ENCODE measurements at places on chromosomes 2 and 18. TPM values are rescaled to one million over a fixed set of nuclear protein-coding genes. Genes with fewer than 3 reads are reported as not detected.

CCDC68 gene
- 3.7 TPM for total RNA-seq

ACADL gene
- 0.73 TPM for total RNA-seq

OR6B2 gene
- total RNA-seq = not detected

GPR75 gene
- 0.86 TPM for total RNA-seq

CBLN2 gene
- total RNA-seq = not detected

CELF4 gene
- total RNA-seq = 0.19 TPM

NPPC gene
- total RNA-seq = 7.7 TPM

DPP4 gene
- 3.8 TPM for total RNA-seq

TYMS gene
- 2.7 TPM for total RNA-seq

HOXD1 gene
- not detected for total RNA-seq

MAP2 gene
- 2.8 TPM for total RNA-seq

CYP1B1 gene
- total RNA-seq = 17.1 TPM

M1AP gene
- total RNA-seq = not detected

TWIST2 gene
- 1.9 TPM for total RNA-seq

XDH gene
- 0.13 TPM for total RNA-seq

MYCN gene
- total RNA-seq = 0.24 TPM

NCKAP5 gene
- total RNA-seq = 7.9 TPM

RBKS gene
- total RNA-seq = 4.2 TPM

- no peak for DNase-seq
Measured at GRCh38 chr2:73253901-73254300, 19.8 kb downstream of the CCT7 start.

DNA sequence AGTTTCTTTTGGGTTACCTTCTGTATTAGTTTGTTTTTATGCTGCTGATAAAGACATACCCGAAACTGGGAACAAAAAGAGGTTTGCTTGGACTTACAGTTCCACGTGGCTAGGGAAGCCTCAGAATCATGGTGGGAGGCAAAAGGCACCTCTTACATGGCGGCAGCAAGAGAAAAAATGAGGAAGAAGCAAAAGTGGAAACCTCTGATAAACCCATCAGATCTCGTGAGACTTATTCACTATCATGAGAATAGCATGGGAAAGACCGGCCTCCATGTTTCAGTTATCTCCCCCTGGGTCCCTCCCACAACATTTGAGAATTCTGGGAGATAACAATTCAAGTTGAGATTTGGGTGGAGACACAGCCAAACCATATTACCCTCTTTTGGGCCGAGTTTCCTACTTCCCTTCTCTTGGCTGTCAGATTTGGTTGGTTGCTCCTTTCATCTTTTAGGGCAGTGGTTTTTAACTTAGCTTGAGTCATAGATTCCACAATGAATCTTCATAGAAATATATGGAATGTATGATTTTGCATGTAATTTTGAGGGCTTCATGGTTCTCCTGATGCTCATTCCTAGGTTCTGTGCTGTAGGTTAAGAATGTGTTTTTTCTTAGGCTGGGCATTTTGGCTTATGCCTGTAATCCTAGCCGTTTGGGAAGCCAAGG, 44.2 kb downstream of the CEP192 start:
- no peak for DNase-seq

GRCh38 chr2:96095116-96095636, 21.2 kb downstream of the ADRA2B start:
- no peak for DNase-seq

DNA sequence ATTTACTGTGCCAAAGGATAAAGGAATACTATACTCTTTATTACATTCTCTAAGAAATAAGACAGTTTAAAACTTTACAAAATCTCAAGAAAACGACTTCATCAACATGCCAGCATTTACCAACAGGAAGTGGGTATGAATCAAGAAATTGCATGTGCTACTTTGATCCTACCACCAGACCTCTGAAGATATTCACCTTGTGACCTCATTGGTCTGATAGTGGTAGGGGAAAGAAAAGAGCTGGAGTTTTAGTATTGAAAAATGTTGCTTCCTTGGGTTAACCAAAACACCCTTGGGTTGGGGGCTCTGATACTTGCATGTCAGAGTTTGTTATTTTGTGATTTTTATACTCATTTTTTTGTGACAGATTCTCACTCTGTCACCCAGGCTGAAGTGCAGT, 84.1 kb upstream of the LPIN2 start:
- no peak for DNase-seq

DNA sequence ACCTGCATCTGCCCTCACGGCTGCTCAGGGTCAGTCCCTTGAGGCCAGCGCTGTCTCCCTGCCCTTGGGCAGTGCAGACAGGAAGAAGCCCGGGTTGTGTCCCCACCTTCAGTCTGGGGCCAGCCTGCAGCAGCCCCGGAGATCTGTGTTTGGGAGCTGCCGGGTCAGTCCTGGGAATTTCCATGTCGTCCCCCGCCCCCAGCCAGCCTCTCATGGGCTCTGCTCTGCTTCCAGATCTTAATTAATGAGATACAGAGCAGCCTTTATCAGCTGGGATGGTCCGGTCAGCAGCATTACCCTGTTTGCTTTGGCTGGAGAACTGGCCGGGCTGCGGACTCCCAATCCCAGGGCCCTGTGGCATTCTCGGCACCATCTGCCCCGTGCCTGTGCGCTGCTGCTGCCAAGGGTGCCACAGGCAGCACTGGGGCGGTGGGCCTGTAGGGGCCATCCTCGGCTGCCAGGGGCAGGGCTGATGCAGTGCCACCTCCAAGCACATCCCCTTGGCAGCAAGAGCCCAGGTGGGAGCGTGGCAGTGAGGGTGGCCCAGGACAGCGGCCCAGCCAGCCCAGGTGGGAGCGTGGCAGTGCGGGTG, 2.4 kb downstream of the BOK start:
- DNase-seq = peak; percentile 38

- DNase-seq = peak; percentile 45
Measured at GRCh38 chr18:21242780-21243401, 859 bp downstream of the GREB1L start.

DNA sequence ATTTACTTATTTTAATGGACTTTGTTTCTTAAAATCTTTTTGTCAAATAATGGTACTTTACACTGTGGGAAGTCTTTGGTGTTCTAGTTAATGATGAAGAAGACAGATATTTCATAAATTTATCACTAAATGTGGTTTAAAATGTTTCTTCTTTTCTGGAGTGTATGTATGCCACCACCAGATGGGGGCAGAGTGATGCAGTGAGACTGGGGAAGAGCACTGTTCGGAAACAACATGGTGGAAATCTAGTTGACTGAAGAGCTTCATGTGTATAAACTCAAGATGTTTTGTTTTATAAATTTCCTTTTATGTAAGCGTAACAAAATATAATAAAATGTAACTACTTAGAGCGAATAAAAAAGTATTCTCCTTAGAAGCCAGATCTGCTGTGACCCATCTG, 195.1 kb downstream of the KCNE4 start:
- DNase-seq = no peak

DNA sequence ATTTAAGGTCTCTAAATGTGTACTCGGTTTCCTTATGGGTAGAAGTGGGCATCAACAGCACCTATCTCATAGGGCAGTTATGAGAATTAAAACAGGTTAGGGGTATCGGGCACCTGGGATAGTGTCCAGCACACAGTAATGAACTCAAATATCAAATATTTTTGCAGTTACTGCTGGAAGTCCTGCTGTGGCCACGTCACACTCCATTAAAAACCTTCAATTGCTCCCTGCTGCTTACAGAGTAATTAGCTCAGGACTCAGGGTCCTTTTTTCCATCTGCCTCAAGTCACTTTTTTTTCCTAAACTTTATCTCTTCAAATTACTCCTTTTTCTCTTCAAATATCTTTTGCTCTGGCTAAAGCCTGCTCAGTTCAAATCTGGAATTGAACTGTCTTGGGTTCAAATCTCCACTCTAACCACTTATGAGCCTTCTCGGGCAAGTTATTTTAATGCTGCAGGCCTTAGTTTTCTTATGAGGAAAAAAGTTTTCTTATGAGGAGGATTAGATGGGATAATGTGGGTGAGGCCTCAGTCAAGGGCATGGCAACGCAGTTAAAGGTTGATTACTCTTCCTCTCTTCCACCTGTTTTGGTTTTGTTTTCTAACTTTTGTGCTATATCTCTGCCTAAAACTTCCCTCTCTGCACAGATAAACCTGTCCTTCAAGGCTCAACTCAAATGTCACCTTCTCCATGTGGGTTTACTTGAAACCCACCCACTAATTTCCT, 36.6 kb downstream of the SPRED2 start:
- DNase-seq = no peak

GRCh38 chr2:1514391-1515072, 101.3 kb downstream of the TPO start:
- no peak for DNase-seq

DNA sequence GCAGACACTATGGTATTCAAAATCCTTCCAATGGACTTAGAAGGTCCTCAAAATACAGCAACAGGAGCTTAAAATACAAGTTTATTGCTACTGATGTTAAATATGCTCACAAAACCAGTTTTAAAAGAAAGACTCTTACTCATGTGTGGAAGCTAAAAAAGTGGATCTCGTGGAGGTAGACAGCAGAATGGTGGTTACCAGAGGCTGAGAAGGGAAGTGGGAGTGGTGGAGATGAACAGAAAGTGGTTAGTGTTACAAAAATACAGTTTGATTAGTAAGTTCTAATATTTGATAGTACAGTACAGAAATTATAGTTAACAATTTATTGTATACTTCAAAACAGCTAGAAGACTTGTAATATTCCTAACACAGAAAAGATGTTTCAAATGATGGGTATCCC, 12.1 kb downstream of the ADAM17 start:
- no peak for DNase-seq

GRCh38 chr2:199756211-199756610, 94.8 kb downstream of the FTCDNL1 start:
- no peak for DNase-seq

- DNase-seq = no peak
Measured at GRCh38 chr2:205130111-205130829, 552.0 kb upstream of the NRP2 start.

DNA sequence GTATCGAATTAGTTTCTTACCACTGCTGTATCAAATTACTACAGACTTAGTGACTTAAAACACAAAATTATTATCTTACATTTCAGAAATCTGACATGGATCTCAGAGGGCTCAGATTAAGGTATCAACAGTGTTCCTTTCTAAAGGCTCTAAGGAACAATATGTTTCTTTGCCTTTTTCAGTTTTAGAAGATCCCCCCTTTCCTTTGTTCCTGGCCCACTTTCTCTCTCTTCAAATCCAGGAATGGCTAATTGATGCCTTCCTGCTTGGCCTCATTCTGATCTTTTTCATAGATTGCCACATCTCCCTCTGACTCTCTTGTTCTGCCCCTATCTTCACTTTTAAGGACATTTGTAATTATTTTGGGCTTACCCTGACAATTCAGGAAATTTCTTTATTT, 65.7 kb downstream of the LRP1B start:
- no peak for DNase-seq

DNA sequence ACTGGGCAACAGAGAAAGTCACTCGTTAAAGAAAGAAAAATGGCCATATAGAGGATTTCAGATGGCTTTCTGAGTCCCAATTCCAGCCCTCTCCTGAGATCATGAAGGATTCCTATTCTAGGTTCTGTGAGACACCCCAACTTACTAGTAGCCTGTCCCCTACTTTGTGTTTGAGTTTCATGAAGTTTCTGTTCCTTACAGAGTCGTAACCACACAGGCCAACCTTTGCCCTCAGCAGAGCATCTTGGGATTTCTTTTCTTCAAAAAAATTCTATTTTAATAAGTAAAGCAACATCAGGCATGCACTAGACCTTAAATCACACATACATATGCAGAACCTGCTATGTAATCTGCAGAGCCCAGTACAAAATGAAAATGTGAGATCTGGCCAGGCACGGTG, 30.4 kb downstream of the TMEM247 start:
- DNase-seq = no peak

DNA sequence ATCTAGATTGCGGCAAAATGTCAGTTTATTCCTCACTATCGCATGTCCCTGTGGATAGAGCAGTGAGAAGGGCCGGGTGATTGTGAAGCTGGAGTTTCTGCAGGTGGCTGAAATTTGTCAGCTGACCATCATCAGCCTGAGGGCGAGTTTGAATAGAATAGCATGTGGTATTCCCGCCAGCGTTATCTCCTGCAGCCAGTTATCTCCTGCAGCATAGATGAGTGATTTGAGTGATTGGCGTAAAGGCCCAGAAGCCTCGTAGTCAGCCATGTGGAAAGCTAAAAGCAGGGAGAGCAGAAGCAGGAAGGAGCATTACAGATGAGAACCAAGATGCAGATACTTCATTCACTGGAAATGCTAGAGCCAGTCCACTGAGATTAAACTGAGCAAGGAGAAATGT, 65.5 kb downstream of the CABLES1 start:
- no peak for DNase-seq

GRCh38 chr2:21996339-21996738, 872.6 kb downstream of the TDRD15 start:
- DNase-seq = no peak

GRCh38 chr18:74278983-74279382, 12.8 kb downstream of the CYB5A start:
- DNase-seq = no peak

GRCh38 chr2:191030521-191031154, 16.7 kb upstream of the STAT1 start:
- DNase-seq = no peak

- DNase-seq = no peak
Measured at GRCh38 chr2:134377730-134378129, 123.9 kb downstream of the MGAT5 start.

- no peak for DNase-seq
Measured at GRCh38 chr2:74676331-74676730, 22.3 kb downstream of the SEMA4F start.

DNA sequence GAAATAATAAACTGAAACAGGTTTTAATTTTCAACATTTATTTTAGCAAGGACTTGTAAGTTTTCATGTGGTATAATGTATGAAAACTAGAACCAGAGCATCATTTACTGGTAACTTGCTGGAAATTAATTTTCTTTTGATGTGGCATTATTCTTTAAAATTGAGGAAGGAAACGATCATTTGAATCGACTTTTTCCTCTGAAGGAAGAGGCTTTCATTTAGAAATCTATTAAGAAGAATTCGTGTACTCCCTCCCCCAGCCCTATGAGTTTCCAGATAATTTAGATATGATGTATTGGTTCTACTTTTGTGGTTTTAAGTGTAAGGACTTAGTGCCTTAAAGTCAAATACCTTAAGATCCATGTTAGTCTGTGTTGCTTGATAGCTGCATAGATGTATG, 2.5 kb downstream of the BABAM2 start:
- DNase-seq = no peak

- DNase-seq = no peak
Measured at GRCh38 chr2:234764372-234764771, 187.4 kb upstream of the SH3BP4 start.

- DNase-seq = no peak
Measured at GRCh38 chr2:169625781-169626180, 41.6 kb downstream of the PPIG start.

DNA sequence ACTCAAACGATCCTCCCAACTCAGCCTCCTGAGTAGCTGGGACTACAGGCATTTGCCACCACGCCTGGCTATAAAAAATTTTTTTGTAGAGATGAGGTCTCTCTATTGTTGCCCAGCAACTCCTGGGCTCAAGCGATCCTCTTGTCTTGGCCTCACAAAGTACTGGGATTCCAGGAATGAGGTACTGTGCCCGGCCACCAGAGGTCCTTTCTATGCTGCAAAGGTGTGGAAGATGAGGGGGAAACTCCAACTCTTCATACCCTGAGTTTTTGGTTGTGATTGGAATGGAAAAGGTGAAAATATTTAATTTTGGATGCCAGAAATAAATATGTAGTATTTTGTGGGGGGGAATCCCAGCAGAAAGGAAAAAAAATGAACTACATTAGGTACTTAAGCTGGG, 36.0 kb downstream of the MRPL33 start:
- DNase-seq = no peak

GRCh38 chr2:82913566-82913965, 1545.5 kb downstream of the SUCLG1 start:
- no peak for DNase-seq

All from Right ventricle myocardium superior (tissue), 1 donor.